AG04450 (cell line): ENCODE measurements at places on chromosomes 7 and 10. TPM values are rescaled to one million over a fixed set of nuclear protein-coding genes. Genes with fewer than 3 reads are reported as not detected.

DNA sequence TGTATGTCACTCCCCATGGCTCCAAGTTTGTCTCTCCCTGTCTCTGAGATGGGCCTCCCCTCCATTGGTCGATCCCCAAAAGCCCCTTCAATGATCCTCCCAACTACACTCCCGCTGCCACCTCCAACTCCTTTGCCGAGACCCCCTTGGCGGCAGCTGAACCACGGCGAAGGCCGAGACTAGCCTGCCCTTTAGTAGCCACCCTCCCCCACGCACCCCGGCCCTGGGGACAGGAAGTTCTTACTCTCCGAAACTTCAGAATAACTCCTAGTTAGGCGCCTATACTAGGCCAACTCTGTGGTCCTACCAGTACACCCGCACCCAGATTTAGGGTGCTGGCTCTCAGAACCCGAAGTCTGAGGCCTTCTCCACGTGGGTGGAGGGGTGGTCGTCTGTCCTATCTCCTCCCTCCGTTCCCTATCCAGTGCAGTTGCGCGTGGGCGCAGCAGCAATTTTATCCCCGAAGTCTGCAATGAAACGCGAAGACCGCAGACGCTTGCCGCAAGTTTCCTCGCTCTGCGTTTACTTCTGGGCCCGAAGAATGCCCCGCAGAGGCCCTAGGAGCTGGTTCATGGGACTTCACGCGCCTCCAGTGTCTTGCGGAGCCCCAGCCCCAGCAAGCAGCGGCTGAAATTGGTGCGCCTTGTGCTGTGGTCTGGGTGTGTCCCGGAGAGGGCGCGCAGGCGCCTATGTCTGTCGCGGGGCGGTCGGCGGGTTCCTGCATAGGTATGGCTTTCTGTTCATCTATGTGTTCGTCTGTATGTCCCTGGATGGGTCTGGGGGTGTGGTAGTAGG lies 82.6 kb upstream of the SLF2 start:
- DNase-seq: no peak

GRCh38 chr7:45524445-45524844 lies 49.7 kb upstream of the ADCY1 start:
- no peak for DNase-seq

- no peak for DNase-seq
Observed at GRCh38 chr7:68613897-68614296, 984.4 kb upstream of the AUTS2 start.

GRCh38 chr10:78115135-78115853 lies 81.6 kb downstream of the RPS24 start:
- DNase-seq: no peak

DNA sequence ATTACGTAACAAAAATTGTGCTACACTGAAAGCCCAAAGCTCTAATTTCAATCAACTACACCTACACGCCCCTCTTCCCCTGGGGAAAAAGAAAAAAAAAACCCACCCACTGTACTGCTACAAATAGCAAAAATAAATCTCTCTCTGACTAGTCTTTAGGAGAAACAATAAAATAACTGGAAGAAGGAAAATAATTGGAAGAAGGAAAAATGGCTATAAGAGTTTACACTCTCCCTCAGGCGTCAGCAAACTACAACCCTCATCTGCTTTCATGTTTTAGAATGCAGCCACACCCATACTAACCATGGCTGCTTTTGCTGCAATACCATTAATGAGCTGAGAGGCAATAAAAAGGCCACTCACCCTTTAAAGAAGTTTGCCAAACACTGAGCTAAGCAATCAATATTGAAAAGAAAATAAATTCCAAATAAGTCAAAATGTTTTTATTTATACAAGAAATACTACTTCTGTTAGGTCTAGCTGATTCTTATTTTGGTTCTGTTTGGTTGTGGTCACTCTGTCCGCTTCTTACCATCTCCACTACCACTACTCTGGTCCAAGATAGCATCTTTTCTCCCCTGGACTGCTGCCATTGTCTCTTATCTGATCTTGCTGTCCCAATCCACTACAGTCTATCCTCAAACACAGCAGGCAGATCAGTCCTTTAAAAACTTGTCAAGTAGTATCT lies 3.8 kb downstream of the MINDY3 start:
- no peak for DNase-seq

DNA sequence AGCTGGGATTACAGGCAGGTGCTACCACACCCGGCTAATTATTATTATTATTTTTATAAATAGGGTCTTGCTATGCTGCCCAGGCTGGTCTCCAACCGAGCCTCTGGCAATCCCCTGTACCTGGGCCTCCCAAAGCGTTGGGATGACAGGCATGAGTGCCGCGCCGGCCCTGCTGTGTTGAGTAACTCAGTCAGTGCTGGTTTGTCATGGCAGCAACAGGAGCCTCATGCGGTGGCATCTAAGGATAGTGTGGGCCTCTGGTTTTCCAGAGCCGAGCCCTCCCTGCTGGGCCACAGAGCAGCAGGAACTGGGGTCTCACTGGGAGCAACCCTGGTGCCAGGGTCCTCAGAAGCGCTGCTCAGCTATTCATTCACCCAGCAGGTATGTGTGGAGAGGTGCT lies 244.7 kb downstream of the ELFN1 start:
- DNase-seq: no peak

DNA sequence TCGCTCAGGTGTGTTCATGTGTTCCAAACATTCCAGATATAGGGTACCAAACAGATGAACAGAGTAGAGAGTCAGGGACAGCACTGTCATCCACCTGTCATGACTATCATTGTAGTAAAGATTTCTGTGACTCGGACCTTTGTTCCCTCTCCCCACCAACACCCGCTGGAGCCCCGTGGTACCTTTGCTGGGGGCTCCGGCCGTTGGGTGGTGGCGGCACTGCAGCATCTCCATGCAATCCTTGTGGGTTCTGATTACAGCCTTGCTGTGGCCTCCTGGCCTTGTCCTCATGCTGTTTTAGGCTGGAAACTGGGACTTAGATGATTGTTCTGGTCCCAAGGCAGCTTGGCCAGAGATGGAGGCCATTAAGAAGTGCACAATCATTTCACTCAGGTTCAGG lies 247.3 kb downstream of the SKAP2 start:
- DNase-seq: no peak

GRCh38 chr10:58697691-58698090 lies 185.0 kb downstream of the BICC1 start:
- DNase-seq: no peak

GRCh38 chr10:73807471-73807870 lies 3.9 kb downstream of the NDST2 start:
- no peak for DNase-seq

Gene NKX6-2
- polyA plus RNA-seq: not detected in 2 replicates

Gene ELAPOR2
- polyA plus RNA-seq: 3.4 and 3.9 TPM in 2 replicates
